Right cardiac atrium (tissue), 5 donors: ENCODE measurements at places on chromosomes 3 and 15. TPM values are rescaled to one million over a fixed set of nuclear protein-coding genes. Genes with fewer than 3 reads are reported as not detected.

GRCh38 chr15:87269566-87269965 is 987.0 kb downstream of the NTRK3 start:
- no peak for DNase-seq

- no peak for DNase-seq
Observed at GRCh38 chr15:58327958-58328357, 103.8 kb upstream of the LIPC start.

BHLHE40 gene
- polyA plus RNA-seq = 22.9 TPM

GRCh38 chr15:96501362-96501761 is 170.9 kb downstream of the NR2F2 start:
- DNase-seq = no peak

DNA sequence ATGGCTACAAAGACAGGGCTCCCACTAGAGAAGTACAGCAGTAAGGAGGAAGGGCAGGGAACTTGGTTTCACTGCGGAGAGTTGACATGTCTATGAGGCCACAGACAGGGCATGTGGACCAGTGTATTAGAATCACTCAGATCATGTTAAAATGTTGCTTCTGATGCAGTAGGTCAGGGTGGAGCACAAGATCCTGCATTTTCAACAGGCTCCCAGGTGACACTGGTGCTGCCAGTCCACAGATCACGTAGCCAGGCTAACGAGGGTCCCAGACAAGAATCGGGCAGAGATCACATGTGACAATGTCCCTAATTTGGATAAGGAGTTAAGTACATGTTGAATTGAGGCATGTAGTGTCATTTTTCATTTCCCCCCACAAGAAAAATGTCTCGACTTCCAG is 73.6 kb downstream of the SPSB4 start:
- DNase-seq = no peak

ARRDC4 gene
- polyA plus RNA-seq = 22.5 TPM

DNA sequence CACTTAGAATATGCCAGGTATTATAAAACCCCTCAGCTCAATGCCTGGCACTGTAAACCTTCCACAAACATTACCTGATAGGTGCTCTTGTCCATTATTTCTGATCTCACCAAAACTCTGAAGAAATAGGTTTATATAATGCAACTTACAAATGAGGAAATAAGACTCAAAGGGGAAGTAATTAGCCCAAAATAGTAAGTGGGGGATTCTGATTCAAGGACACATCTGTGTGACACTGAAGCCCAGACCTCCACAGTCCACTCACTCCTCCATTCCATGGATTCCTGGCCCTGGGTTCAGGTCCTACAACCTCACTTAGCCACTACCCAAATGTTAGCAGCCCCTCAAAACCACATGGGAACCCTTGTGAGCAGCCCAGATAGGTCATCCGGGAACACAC is 49.9 kb downstream of the TRANK1 start:
- DNase-seq = no peak

DNA sequence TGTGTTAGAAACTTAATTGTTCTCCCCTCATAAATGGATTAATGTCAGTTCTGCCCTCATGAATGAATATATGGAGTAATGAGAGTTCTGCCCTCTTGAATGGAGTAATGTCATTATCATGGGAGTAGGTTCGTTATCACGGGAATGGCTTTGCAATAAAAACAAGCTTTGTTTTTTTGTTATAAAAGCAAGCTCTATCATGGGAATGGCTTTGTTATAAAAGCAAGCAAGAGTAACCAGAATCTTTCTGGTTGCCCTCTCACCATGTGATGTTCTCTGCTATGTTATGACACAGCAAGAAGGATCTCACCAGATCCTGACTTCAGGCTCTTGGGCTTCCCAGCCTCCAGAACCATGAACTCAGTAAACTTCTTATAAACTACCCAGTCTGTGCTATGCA is 38.4 kb upstream of the UBL7 start:
- DNase-seq = no peak

OXSM gene
- polyA plus RNA-seq = 17.6 TPM

GRCh38 chr15:90482124-90483011 is 47.4 kb upstream of the CRTC3 start:
- DNase-seq = no peak

- no peak for DNase-seq
Observed at GRCh38 chr3:19151171-19151570, 2.9 kb downstream of the KCNH8 start.

- no peak for DNase-seq
Observed at GRCh38 chr15:83626171-83626802, 27.6 kb upstream of the ADAMTSL3 start.

- DNase-seq = no peak
Observed at GRCh38 chr3:186789554-186790260, 6.3 kb downstream of the EIF4A2 start.

CHP1 gene
- polyA plus RNA-seq = 44.2 TPM

DNA sequence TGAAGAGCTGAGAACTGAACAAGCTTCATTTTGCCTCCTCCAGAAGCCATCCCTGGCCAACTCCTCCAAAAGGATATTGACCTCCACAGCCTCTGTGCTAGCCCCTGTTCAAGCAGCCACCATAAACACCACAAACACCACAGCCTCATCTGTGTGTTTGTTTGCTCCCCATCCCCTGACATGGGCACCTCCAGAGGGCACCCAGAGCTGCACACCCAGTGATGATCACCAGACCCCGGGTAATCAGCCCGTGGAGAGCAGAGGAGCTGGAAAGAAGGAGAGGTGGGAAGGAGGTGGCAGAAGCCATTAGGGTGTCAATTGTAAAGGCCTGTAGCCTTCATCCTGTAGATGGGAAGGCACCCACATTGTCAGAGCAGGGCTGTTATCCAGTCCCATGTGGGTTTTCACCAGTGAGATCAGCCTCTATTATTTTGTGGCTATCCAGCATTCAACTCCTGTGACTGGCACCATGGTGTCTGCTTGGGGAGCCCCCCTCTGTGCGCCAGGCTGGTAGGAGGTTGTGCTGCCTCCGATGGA is 6.8 kb upstream of the WNT7A start:
- DNase-seq = no peak

GRCh38 chr15:62165104-62165792 is at the start of gene C2CD4B:
TSS of gene C2CD4B (minus strand) at chr15:62165285. CDS start at chr15:62164984, 301 bp downstream.
- DNase-seq = peak; percentile 85

DNA sequence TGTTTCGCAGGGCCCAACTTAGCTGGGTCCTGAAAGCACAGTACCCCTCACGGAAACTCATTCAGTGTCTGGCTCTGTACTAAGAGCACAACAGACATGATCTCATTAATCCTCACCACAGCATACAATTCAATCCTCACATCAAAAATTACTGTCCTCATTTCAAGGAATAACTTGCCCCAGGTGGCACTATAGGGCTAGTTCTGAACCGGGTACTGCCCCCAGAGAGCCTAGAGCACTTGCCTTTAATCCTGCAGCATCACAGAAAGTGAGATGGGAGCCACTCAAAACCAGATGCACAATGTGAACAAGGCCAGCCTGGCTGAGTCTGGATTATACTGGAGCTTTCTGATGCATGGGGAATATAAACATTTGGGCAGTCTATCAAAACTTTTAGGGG is 122.6 kb downstream of the OSBPL10 start:
- DNase-seq = no peak

RBM15B gene
- polyA plus RNA-seq = 8.7 TPM

DNA sequence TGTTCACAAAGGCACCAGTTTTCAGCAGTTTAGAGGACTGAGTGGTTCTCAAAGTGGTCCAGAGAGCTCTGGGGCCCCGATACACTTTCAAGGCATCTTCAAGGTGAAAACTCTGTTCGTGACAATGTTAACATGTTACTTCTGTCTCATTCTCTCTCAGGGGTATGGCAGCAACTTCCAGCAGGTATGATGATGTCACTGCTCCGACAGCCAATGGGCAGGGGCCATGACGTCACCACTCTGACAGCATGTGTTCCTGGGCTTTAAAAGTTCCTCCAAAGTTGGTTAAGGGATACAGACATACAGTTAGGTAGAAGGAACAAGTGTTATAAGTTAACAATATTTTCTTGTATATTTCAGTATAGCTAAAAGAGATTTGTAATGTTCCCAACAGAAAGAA is 87.9 kb downstream of the KLF15 start:
- DNase-seq = no peak

- DNase-seq = peak; percentile 56
Observed at GRCh38 chr3:27486336-27486735, 2.2 kb upstream of the SLC4A7 start.

B3GALNT1 gene
- polyA plus RNA-seq = 27.5 TPM

- DNase-seq = no peak
Observed at GRCh38 chr15:70576276-70576675, 187.1 kb downstream of the UACA start.

CLDN18 gene
- 0.84 TPM for polyA plus RNA-seq

GOLGA8M gene
- 0.91 TPM for polyA plus RNA-seq

ALS2CL gene
- polyA plus RNA-seq = 18.8 TPM

DNA sequence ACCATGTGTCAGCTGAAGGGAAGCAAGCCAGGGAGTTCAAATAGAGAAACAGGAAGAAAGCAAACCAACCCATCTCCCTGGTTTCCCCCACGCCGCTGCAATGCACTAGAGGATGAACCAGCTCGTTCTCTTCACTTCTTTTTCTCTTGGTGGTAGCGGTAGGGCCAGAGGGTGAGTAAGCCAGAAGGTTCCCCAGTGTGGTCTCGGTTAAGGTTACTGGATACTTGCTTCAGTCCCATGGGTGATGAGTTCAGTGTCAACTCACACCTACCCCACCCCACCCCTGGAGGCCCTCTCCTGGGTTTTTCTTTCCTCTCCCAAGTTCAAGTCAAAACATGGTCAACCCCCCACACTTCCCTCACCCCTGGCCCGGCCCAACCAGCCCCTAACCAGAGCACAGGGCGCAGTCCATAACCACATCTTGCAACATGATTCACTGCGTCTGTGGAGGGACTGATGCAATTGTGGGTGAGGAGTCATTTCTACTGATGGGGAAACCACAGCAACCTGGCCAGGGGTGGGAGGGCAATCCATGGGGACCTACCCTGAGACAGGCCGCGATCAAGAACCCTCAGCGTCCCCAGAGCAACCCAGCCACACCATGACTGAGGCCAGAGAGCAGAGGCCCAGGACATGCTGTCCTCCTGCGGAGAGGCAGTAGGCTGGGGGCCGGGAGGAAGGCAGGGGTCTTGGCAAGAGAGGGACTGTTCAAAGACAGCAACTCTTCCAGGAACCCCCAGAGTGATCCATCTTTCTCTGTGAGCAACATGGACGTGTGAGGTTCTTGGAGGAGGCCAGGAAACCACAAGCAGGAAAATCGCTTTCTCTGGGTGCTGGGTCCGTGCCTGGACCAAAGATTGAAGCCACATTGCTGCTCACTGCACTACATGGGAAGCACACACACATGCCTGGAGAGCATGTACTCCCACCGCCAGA is 276.6 kb downstream of the UACA start:
- peak; percentile 40 for DNase-seq

- DNase-seq = peak; percentile 63
Observed at GRCh38 chr3:10459954-10460754, 45.2 kb downstream of the ATP2B2 start.

DNA sequence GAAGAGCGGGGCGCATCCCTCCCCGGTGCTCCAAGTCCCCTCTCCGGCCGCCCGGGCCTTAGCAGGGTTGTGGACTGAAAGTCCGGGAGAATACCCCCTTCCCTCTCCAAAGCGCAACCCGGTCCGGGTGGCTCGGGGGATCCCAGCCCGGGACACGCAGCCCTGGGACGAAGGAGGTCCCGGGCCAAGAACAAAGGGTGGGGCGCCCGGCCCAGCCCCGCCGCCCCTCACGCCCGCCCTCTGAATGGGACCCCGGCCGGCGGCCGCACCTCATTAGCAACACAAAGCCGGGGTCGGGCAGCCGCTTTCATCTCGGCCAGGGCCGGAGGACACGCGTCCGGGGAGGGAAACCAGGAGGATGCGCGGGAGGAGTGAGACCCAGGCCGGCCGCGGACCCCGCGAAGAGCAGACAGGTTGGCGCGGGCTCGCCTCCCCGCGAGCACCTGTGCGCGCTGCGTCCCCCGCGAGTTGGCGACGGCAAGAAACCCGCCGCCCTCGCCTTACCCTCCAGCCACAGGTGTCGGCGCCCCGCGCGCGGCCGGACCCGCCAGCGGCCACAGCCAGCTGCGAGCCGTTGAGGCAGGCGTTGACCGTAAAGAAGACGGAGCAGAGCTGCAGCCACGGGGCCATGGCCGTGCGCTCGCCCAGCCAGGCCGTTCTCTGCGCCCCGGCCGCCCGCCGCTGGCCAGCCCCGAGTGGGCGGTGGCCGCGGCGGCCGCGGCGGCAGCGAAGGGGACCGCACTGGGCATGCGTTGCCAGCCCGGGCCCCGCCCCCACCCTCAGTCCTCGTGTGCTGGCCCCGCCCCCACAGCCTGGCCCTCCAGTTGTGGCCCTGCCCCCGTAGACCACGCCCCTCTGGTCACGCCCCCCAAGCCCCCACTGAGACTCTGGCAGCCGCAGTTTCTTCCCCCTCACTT is at the start of gene IL17RD:
IL17RD (minus strand) TSS at position 697 of the 917 bp plus-strand sequence; CDS start at position 630, 67 bp downstream.
- peak; percentile 85 for DNase-seq
